Activated CD4-positive, alpha-beta memory T cell treated with anti-CD3 and anti-CD28 coated beads, Interleukin-2, amount 10 ng/mL, durations not matched to agents 7 days and 5 days (primary cell): ENCODE measurements at places on chromosomes 2 and 18. TPM values are rescaled to one million over a fixed set of nuclear protein-coding genes. Genes with fewer than 3 reads are reported as not detected.

ERICH2 gene
- total RNA-seq, result not detected

MALL gene
- total RNA-seq, result not detected

ARHGEF33 gene
- total RNA-seq, result 0.28 TPM

GRCh38 chr2:27796791-27797765, 25.6 kb downstream of the MRPL33 start:
- no peak for DNase-seq

- DNase-seq, result no peak
These were observed 463.7 kb downstream of the CDH2 start for GRCh38 chr18:27713037-27713737.

GRCh38 chr2:235126768-235127167, 175.0 kb downstream of the SH3BP4 start:
- no peak for DNase-seq
